ENCODE measurements at places on chromosomes 16 and 17. TPM values are rescaled to one million over a fixed set of nuclear protein-coding genes. Genes with fewer than 3 reads are reported as not detected.
A peak's percentile ranks its signal among the peaks of the same experiment; 100 is the strongest.

The SLC5A10 gene
- total RNA-seq = not detected

The FMNL1 gene
- total RNA-seq = 26.0 TPM

The SKA2 gene
- total RNA-seq = 25.7 TPM

The C17orf50 gene
- not detected for total RNA-seq

The KIF18B gene
- 2.8 TPM for total RNA-seq

The TMEM100 gene
- not detected for total RNA-seq

The TBC1D26 gene
- not detected for total RNA-seq

The PPP1R27 gene
- not detected for total RNA-seq

GRCh38 chr17:42797067-42798007 is 1.2 kb downstream of the COA3 start:
- peak; percentile 49 for DNase-seq

DNA sequence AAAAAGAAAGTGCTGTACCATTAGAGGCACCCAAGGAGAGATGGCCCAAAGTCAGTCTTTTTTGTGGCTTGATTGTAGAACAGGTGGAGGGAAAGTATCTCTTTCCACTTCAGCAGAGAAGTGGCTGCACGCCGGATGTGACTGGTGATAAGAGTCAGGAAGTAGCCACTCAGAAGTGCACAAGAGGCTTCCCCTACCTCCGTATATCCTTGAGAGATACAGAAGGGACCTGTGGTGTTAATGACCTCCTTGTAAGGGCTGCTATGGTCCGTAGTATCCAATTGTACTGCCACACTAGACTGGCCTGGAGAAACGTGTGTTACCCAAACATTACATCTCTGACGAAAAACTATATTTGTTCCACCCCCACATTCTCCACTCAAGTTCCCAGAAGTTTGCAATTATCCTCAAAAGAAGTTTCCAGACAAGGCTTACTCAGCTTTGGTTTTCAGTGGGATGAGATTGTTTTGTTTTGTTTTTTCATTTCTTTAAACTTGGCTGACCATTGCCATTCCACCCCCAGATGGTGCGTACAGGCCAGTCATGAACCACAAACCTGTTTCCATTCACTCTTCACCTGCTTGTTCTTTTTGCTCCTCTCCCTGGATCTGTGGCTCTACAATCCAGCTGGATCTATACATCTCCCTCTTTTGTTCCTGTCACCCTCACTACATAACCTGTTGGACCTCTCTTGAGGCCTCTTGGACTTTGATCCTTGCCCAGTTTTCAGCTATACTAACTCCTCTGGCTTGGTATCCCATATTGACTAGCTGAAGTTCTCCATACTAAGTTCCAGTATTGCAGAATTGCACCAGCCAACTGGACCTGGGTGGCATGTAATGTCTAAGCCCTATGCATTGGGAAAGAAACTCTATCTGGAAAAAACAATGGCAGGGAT is 20.7 kb upstream of the MED13 start:
- DNase-seq = no peak

DNA sequence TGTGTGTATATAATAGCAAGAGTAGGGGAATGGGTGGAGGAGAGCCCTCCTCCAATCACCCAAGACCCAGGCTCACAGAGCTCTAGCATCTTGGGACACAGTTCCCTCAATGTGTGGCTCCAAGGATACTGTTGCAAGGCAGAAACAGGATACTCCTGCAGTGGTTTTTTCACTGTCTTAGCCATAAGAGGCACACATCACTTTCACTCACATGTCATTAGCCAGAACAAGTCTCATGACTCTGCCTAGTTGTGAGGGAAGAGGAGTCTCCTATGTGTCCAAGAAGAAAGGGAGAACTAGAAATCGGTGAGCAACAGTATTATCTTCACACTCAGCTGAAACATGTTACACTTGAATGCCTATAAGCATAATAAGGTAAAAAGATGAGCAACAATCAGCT is 11.1 kb upstream of the NUDT7 start:
- no peak for DNase-seq

DNA sequence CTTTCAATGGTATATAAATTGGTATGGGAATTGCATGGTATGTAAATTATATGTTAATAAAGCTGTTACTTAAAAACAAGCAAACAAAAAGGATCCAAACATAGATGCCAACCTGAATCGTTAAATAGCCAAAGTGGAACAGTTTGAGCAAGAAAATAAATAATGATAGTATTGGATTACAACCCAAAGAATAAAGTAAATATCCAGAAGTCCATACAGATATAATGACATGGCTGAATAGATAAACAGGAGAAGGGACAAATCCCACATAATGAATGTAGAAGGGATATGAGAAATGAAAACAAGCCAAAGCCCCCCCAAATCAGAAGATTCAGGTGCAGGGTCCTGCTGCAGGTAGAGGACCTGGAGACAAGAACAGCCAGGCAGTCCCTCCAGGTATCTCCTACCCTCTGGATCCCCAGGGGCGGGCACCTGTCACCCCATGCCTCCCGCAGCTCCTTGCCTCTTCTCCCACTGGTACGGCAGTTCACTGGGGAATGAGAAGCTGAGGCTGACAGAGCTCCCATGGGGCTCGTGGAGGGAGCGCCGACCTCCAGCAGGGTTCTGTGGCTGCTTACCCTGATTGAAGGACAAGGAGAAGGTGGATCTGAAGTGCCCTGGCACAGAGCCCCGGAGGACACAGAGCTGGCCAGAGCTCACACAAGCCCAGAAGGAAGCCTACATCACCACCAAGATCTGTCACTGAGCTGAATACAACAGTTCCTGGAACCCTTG is 9.9 kb upstream of the LCAT start:
- DNase-seq = no peak

GRCh38 chr17:36600936-36601302 is 464 bp upstream of the MRM1 start:
- no peak for DNase-seq

DNA sequence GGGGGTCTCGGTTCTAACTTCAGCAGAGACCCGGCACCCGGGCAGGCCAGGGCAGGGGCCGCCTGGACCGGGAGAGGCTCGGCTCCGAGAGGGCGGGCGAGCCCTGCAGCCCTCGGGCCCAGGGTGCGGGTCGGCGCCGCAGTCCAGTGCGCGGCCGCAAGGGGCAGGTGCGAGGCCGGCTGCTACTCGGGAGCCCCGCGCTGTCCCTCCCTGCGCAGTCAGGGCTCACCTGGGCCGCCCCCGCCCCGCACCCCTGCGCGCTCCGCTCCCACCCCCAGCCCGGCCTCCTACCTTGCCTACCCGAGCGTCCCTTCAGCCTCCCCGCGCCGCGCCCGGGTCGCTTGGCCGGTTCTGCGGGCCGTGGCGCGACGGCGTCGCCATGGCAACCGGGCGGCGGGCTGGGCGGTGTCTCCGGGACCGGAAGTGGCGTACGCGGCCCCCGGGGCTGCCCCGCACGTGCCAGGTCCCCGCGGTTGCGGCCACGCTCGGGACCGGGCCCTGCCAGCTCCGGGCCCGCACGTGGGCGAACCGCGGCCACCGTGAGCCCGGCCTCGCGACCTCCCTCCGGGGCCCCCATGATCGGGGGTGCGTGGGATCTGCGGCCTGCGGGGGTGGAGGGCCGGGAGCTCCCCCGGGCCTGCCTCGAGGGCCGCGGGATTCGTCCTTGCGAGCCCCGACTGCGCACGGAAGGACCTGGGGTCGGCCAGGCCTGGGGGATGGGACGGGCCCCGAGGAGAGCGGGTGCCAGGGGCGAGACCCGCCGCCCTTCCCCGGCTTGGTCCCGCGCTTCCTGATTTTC is at the start of gene CYB561:
CYB561 (minus strand) TSS at position 353 of the 799 bp plus-strand sequence. CDS start 8,759 bp downstream, outside the sequence.
- no peak for DNase-seq

DNA sequence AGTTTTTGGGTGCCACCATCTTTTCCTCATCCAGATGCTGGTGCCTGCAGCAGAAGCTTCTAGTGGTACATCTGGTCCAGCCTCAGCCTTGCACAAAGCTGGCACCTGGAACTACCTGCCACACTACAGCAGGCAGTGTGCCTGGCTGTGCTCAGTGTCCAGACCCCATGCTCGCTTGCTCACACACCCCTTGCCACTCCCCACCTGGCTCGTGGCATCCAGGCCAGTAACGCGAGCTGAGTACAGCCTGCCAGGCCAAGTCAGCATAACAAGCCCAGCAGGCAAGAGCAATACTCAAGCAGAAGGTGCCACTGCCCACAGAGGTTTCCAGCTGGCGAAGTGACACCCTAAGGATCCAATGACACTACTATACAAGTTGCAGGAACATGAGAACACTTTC is 29.7 kb upstream of the KIF2B start:
- DNase-seq = no peak

GRCh38 chr17:2083613-2084035 is 28.7 kb downstream of the HIC1 start:
- DNase-seq = no peak

DNA sequence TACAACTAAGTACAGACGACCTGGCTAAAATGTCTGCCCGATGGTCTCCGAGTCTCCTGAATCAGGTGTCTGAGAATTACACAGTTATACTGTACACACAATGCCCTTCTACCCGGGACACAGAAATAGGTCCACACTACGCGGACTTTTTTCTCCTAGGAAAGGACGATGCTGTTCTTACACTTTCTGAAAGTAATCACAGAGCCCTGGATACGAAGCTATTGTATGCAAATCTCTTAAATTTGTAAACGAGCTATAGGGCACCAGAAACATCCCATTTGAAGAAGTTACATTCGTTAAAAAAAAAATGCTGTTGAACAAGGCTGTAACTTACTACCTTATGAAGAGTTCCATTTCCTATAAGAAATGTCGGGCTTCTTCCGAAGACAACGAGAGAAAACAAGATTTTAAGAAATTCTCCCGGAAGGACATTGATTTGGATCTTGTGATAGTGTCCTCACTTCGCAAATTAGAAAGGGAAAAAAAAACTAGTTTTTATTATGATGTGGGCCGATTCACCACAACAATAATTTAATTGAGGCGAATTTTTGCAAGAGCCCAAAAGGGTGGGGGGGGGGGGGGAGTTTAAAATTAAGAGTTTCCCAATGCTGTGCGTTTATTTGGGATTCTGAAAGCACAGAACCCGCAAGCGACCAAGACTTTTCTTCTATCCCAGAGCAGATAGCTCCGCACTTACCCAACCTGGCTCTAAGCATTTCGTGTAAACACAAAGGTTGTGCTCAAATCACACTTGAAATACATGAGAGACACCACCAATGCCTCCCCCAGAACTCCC is 1.5 kb upstream of the SOX9 start:
- no peak for DNase-seq

GRCh38 chr16:27801289-27801945 is 251.5 kb downstream of the KATNIP start:
- no peak for DNase-seq

DNA sequence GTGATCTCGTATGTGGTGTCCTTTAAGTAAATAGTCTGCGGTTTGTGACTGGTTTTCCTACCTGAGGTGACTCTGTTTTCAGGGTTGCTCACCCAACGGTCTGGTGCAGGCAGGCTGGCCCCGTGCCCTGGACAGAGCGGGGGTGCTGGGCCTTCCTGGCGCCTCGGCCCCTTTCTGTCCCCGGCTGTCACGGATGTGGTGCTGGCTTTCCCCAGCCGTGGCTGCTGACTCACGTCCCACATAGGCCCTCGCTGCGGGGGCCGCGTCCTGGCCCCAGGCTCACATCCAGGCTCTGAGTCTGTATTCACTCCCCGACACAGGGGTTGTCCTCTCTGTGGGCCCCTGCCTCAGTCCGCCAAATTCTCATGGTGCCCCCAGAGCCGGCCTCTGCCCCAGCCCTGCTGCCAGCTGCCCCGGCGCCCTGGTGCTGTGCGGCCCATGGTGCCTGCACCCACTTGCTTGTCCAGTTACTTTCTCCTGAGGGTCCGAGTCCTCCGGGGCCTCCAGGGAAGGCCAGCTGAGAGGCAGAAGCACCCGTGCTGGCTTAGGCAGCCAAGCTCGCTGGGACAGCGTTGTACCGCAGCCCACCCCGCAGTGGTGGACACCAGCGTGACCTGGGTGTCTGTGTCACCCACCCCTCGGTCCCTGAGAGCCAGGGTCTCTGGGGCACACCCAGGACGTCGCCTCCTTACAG is 5.9 kb downstream of the CHMP6 start:
- DNase-seq = no peak

DNA sequence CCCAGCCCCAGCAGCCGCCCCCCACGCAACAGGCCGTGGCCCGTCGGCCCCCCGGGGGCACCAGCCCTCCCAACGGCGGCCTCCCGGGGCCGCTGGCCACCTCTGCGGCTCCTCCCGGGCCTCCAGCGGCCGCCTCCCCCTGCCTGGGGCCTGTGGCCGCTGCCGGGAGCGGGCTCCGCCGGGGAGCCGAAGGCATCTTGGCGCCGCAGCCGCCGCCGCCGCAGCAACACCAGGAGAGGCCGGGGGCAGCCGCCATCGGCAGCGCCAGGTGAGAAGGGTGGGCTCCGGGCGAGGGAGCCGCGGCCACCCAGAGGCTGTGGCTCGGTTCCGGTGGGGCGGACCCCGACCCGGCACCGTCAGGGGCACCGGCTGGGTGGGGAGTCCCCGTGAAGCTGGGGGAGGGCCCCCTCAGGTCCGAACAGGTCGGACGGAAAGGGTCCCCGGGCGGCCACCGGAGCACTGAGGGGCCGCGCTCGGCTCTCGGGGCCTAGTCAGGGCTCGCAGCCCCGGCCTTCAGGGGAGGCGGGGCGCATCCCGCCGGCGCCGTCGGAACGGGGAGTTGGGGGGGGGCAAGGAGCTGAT is 583 bp downstream of the ATXN2L start:
- no peak for DNase-seq

DNA sequence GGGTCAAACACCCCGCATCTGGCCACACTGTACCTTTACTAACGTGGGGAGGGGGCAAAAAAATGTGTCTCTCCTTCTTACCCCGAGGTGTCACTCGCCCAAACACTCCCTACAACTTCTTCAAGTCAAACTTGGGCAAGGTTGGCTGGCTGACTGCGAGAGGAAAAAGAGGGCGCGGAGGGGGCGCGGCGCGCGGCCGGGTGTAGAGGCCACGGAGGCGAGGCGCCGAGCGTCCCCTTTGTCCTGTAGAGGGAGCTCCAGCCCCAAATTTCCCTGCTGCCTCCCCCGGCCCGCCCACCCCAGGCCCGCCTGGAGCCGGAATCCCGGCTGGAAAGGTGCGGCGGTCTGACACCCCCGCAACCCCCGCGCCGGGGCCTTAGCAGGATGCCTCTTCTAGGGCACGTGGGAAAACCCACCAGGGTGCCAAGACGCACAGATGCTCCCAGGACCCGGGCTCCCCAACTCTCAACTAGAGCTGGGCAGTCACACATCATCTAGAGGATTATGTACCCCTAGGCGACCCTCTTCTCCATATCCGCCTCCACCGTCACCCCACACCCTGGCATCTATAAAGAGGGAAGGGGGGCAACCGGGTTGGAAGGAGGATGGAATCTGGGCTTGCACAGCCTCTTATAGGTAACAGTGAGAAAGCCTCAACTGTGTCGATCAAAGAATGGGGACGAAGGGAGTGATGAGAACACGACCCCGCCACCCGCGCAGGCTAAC is 4.2 kb downstream of the IRX3 start:
- no peak for DNase-seq
